ENCODE measurements at places on chromosomes 13 and 19.

- DNase-seq, result no peak
These were observed 808 bp downstream of the SLITRK5 start for GRCh38 chr13:87671753-87672605.

DNA sequence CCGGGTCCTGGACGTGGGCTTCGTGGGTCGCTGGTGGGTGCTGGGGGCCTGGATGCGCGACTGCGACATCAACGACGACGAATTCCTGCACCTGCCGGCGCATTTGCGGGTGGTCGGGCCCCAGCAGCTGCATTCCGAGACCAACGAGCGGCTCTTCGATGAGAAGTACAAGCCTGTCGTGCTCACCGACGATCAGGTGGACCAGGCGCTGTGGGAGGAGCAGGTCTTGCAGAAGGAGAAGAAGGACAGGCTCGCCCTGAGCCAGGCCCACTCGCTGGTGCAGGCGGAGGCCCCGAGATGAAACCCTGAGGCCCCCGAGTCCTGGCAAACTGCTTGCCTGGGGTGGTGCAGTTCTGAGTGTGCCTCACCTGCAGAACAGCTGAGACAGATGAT is 787 bp downstream of the TIMM29 start:
- DNase-seq, result no peak

- DNase-seq, result no peak
These were observed 108.2 kb upstream of the RNF113B start for GRCh38 chr13:98285317-98285716.

- DNase-seq, result no peak
These were observed 23.7 kb upstream of the GPR18 start for GRCh38 chr13:99281811-99282263.

DNA sequence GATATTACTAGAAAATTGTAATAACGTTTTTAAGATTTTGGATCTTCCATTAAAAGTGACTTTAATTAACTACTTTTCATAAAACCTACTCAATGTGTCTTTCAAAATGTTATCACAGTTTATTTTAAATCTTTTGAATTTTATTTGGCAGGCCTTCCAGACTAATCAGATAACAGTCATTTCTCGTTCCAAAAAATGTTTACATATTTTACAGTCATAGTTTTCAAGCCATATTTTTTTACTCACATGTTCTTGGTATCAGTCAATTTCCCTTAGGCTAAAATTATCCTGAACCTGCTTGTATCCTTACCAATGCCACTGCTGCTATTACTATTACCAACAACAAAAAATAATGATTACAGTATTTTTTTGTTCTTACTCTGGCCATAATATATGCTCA is 1783.5 kb downstream of the SLITRK5 start:
- no peak for DNase-seq

- peak; percentile 62 for DNase-seq
These were observed 630 bp downstream of the RNF126 start for GRCh38 chr19:662207-662961.

- DNase-seq, result no peak
These were observed 126.5 kb downstream of the ZNF536 start for GRCh38 chr19:30498707-30499106.

DNA sequence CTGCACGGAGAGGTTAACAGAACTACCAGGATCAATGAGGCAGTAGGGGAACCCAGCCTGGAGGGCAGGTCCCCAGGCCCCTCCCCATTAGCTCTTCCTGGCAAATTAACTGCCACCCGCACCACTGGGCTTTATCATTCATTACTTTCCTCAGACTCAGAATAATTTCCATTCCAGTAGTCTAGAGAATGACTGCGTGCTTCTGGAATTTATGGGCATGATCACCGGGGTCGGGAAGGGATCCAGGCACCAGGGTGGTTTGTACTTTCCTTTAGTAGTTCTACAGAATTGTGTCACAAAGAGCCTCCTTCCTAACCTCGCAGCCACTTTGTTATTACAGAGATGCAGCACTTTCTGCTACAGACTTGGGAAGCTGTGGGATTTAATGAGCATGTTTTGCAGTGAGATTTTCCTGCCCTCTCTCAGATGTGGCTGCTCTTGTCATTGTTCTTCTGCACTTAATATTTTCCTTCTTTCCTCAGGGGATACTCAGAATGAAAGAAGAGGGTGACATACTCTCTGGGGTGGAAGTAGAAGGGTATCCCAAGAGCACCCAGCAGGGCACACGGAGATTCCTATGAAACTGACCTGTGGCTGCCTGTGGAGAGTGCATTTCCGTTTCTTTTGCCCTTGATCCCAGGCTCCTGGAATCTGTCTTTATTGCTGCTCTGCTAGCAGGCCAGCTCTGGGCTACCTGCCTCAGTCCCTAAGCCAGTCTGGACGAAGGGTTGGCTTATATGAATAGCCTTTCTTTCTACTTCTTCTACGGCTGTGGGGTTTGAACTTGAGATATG is 285.0 kb upstream of the SLC10A2 start:
- no peak for DNase-seq

GRCh38 chr19:40005691-40006272 is 8.9 kb downstream of the ZNF546 start:
- no peak for DNase-seq

DNA sequence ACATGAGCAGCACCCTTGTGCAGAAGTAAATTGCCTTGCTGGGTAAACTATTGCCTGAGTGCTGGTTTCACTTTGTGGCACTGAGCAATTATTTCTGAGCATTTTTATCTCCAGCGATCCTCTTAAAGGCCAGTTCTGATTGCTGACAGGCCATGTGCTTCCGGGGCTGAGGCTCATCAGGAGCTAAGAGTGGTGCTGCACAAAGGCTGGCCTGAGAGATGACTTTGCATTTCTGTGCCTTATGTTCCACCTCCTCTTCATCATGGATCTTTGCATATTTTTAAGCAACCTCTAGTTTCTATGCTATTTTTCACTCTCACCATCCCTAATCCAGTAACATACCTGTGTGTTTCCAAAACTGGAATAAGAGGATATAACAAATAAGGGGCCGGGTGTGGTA is 17.6 kb upstream of the COG6 start:
- DNase-seq, result no peak

- DNase-seq, result no peak
These were observed 392.5 kb downstream of the DIAPH3 start for GRCh38 chr13:59771272-59771671.

- DNase-seq, result no peak
These were observed 210.9 kb downstream of the RGCC start for GRCh38 chr13:41668130-41668757.

DNA sequence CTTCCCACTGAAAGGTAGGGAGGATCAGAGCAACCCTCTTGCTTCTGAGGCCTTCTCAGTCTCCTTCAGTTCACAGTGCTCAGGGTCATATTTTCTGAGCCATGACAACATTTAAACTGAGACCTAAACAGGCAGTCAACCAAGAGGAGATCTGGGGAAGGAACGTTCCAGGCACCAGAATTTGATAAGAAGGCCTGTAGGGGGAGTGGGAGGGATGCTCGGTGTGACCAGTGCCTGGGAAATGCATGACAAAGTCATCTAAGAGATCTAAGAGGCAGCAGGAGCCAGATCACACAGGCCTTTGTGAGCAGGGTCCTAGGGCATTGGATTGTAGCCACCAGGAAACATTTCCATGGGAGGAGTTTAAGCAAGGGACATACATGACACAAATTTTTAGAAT is 71.6 kb downstream of the SHISA2 start:
- no peak for DNase-seq

All from stimulated activated CD4-positive, alpha-beta T cell treated with anti-CD3 and anti-CD28 coated beads, Interleukin-15, amount 100 ng/mL, for 48 hours (primary cell).